ENCODE measurements at places on chromosomes 3 and 15.

DNA sequence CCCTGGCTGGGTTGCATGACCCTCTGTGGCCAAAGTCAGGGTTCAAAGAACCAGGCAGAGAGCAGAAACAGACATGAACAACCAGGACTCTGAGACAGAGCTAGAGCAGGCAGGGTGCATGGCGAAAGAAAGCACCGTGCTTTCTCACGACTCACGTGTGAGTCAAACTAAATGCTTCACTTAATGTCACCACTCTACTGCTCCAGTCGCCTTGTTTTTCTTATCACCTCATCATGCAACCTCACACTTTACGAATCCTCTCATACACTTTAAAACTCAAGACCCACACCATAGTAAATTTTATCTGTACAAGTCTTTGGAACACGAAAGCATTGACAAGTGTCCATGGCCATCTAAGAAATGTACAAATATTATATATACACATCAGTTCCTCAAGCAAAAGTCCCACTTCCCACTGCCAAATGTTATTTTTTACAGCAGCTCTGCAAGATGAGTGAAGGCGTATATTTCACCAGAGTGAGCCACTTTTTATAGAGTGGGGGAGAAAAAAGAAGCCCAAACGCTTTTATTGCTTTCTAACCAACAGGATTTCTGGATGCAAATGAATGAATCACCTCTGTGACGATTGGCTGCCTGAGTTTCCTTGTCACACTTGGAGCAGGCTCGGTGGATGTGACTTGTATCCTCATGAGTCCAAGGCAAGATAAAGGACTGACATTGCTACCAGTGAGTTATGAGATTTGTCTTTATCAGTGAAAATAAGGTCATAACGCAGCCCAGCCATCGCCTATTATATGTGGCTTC is 16.0 kb upstream of the MEGF11 start:
- DNase-seq: peak; percentile 94

DNA sequence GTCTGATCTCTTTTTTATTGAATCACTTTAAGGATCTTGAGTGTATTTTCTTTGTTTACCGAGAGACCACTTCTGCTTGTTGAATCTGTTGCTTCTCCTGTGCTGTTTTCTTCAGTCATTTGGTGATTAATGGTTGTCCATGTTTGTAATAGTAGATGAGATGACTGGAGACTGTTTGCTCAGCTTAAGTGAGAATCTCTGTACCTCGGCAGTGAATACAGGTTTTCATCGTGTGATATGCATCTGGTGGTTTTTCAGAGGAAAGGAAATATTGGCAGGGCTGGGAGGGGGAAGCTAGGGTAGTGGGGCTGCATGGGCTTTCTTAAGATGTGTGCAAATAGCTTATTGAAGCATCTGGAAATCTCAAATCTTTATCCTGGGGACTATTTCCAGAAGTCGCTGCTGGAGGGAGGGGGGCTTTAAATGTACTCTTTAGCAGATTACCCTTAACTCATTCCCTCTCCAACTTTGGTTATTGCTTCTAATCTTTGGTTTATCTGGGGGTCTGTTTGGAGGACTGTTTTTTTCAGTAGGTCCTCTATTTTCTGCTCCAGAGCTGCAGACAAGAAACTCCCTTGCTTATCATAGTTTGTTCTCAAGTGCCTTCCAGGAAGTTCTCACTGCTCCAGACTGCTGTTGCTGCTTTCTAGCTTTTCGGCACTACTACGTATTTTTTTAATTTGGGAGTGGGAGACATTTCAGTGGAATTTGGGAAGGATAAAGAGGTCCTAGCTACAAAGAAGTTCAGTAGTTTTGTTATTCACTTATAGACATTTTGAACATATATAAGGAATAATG is 19.4 kb downstream of the CMTM8 start:
- no peak for DNase-seq

DNA sequence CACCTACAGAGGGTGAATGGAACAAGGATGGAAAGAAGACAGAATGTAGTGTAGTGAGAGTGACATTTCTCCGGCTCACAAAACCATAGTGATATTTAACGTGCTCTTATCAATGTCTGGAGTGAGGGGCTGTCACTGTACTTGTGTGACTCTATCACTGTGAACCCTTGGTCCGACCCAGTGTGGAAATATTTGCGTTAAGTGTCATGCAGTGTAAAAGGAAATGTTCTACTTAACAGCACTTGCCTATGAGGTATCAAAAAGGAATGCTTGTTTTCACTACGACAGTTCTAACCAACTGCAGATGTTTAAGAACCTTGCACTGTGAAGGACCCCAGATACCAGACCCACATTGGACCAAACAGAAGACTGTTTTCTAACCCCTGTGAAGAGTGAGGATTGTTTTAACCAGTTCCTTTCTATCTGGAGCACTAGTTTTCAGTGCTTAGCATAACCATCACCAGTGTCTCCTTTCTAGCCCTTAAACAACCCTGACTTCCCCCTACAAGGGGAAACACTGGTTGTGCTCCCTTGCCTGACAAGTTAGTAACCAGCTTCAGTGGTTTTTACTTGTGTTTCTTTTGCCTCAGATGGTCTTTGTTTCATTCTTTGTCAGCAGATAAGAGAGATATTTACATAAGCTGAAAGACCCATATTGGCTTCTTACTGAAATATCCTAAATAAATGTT is 144.7 kb upstream of the ABHD17C start:
- DNase-seq: no peak

- peak; percentile 38 for DNase-seq
Observed at GRCh38 chr3:87900061-87900460, 158.7 kb downstream of the CGGBP1 start.

DNA sequence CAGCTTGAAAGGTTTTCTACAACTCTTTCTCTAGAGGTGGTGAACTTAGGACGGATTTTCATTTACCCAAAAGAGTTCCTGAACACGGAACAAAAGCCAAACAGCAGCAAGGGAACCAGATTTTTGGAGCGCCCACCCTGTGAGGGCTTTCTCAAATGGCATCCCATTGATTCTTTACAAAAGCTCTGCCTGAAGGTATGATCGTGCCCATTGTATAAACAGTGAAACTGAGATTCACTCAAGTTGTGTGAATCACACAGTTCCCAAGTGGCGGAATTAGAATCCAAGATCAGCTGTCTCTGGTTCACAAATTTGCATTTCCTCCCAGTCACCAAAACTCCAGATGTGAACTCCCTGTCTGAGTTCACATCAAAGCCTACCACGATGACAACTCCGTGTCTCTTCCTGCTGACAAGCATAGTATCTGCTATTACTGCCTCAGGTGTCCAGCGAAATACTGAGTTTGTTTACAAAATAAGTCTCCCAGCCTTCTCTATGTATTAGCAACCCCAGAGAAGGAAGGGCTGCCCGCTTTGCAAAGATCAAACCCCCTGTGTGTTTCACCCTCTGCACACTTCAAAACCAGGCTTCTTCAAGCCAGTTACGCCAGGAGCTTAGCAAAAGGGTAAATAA is 235.9 kb upstream of the ST8SIA2 start:
- DNase-seq: no peak

DNA sequence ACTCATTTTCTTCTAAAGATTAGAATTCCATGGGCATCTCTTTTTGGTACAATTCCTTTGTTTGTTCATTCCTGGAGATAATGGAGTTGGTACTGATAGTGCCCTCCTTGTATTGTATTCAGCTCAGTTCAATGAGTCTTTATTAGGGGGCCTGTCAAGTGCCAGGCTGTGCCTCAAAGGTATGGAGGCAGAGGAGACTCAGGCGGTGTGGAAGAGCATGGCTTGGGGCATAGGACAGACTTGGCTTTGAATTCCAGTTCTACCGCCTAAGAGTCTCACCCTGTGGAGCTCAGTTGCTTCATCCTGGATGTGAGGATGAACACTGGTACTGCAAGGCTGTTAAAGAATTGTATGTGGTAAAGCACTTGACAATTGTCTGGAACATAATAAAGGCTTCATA is 196.6 kb upstream of the IL12A start:
- no peak for DNase-seq

GRCh38 chr3:16490062-16490619 is 23.4 kb downstream of the RFTN1 start:
- no peak for DNase-seq

DNA sequence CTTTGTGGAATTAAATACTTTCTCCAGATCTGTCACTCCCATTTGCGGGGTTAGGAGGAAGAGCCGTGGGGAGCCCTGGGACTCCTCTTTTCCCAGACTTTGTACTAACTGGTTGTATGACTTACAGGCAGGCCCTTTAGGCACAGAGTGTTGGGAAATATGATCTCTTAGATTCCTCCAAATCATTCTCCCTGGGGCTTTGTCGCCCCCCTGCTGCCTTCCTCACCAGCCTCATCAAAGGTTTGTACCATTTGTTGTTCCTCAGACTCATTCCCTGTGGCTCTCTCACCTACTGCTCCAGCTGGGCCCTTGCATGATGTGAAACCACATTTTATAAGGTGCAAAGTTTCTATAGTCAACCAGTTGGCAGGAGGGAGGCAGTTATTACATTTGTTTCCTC is 56.4 kb downstream of the CRYGS start:
- no peak for DNase-seq

DNA sequence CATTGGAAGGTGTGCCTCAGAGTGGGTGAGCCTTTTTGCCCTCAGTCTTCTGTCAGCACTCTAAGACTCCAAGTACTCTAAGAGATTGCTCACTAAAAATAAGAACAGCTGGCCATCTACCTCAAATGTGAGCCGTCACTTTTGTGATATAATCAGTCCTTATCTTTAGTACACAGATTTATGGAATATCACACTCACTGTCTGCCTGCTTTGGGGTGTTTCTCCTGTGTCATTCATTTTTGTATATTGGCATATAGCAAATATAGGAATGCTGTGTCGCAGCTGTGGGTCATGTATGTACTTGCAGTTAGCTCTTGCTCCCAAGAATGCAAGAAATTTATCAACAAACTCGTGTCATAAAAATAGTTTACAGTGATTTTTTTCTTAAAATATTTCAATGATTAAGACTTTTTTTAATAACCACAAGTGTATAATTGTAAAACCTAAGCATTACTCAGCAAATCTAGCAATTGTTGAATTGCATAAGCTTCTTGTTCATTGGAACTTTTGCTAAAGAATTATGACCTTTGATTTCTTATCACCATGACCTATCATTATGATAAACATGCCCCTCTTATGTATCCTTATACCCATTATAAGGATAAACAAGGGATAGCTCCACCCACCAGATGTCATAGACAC is 18.8 kb downstream of the SETD5 start:
- DNase-seq: peak; percentile 32

DNA sequence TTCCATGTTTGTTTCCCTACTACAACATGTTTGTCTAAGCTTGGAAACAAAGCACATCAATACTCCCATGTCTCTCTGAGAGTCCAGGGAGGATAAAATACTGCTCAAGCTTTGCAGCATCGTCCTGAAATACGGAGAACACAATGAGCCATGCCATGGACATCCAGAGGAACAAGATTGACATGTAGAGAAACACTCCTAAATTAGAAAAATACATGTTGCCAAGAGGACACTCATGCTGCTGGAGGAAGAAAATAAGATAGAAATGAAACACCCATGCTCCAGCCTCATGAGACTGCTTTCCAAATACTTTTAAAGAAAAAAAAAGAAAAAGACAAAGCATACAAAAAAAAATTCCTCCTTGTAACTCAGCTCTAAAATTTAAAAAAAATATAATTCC is 387.0 kb downstream of the ERC2 start:
- DNase-seq: no peak

DNA sequence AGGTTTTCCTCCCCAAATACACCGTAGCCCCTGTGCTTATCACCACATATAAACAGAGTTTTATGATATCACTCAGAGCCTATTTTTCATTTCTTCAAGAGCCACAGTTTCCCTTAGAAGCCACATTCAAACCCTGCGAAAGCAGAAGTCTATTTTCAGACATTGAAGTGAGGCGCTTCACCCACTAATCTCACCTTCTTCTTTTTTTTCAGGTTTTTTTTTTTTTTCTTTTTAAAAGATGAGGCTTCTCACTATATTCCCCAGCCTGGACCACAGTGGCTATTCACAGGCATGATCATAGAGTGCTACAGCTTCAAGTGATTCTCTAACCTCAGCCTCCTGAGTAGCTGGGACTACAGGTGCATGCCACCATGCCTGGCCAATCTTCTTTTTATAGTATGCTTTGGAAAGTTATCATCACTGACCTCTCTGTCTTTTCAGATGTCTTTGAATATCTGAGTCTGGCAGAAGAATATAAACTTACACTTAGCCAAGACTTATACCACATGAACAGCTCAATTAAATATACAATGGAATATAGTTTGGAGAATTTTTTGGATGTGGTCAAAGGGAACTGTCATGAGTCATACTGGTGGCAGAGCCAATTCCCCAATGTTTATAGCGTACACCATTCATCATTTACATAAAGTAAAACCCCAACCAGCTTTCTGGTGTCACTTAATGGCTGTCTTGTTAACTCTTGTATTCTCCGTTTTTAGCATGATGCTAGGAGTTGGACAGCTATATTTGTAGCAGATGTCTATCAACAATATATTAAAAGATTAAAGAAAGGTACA is 59.7 kb upstream of the CCDC50 start:
- DNase-seq: no peak

GRCh38 chr3:181859518-181859917 is 147.8 kb downstream of the SOX2 start:
- DNase-seq: no peak

DNA sequence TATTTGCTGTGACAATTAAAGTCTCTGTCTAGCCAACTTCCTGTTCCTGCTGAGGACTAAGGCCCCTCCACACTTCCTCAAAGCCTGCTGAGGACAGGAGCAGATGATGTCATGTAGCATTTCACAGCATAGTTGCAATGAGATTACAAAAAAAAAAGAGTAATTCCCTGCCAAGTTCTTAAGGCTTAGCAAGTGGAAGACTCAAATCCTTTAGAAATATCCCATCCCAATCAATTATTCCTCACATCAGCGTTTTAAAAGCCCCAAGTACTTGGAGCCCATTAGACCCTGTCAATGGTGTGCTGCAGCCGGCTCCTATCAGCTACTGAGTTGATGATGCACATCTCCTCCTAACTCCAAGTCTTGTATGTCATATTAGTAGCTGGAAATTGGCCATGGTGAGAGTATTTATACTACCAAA is 51.7 kb downstream of the TRANK1 start:
- DNase-seq: peak; percentile 88

- no peak for DNase-seq
Observed at GRCh38 chr15:74179101-74179841, 5.8 kb downstream of the ISLR start.

- no peak for DNase-seq
Observed at GRCh38 chr3:186526256-186526606, 17.9 kb downstream of the CRYGS start.

GRCh38 chr15:68794863-68795262 is 25.8 kb downstream of the ANP32A start:
- DNase-seq: no peak

- DNase-seq: no peak
Observed at GRCh38 chr3:193813501-193813830, 220.5 kb downstream of the OPA1 start.
